ENCODE measurements at places on chromosomes 6 and 20. TPM values are rescaled to one million over a fixed set of nuclear protein-coding genes. Genes with fewer than 3 reads are reported as not detected.

DNA sequence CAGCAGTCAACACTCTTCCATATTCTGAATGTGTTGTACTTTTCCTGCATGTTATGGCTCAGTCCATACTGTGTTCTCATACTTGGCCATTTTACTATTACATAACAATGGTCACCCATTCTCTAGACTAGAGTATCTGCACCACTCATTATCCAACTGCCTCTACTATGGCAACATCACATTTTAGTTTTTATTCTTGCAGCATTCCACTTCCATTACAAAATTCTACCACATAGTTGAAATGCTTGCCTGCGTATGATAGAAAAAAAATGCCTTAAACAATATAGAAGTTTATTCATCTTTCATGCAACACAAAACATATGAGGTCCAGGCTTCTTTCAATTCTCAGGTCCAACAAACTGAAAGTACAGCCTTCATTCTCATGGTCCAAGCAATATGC is 128.0 kb downstream of the TENT5A start:
- no peaks in the 10 kb centered on the region for H3K27me3 ChIP-seq
- no peak overlapping the region for H3K4me3 ChIP-seq
- peaks cover 4% of the 10 kb centered on the region for H3K4me1 ChIP-seq
- no peaks in the 10 kb centered on the region for H3K36me3 ChIP-seq

The BPIFA1 gene
- total RNA-seq, result not detected

The CALHM5 gene
- total RNA-seq, result not detected

DNA sequence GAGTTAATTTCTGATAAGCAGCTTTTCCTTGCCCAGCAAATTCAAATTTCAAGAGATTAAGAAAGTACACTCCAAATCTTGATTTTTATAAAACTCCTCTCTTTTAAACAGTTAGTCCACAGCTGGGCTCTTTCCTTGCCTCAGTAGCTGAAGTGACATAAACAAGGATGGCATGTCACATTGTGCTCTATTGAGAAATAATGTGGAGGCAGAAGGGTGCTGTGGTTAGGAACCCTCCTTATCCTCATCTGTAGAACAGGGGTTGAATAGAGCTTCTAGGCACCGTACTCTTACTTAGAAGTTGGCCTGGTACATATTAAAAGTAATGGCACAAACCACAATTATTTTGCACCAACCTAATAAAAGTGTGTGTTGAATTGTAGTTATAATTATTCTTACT is 70.3 kb downstream of the RSPO3 start:
- H3K36me3 ChIP-seq, result peaks cover 3% of the 10 kb centered on the region
- no peak overlapping the region for H3K4me3 ChIP-seq
- H3K27ac ChIP-seq, result no peak overlapping the region
- H3K27me3 ChIP-seq, result no peaks in the 10 kb centered on the region
- H3K4me1 ChIP-seq, result no peaks in the 10 kb centered on the region

GRCh38 chr6:7991536-7991935 is 72.7 kb downstream of the BLOC1S5 start:
- H3K27me3 ChIP-seq, result no peaks in the 10 kb centered on the region
- no peaks in the 10 kb centered on the region for H3K36me3 ChIP-seq
- no peak for DNase-seq
- H3K4me1 ChIP-seq, result no peaks in the 10 kb centered on the region
- no peak overlapping the region for H3K4me3 ChIP-seq

- H3K4me3 ChIP-seq, result no peak overlapping the region
- H3K4me1 ChIP-seq, result no peaks in the 10 kb centered on the region
- H3K36me3 ChIP-seq, result no peaks in the 10 kb centered on the region
- H3K27ac ChIP-seq, result no peak overlapping the region
- no peak for DNase-seq
Measured at GRCh38 chr6:142542704-142543233, 241.0 kb downstream of the ADGRG6 start.

GRCh38 chr6:106163446-106163965 is 77.4 kb downstream of the PRDM1 start:
- no peaks in the 10 kb centered on the region for H3K4me1 ChIP-seq
- H3K27me3 ChIP-seq, result no peaks in the 10 kb centered on the region
- no peak overlapping the region for H3K27ac ChIP-seq

The FABP7 gene
- total RNA-seq, result 3.4 TPM

- no peak overlapping the region for H3K4me3 ChIP-seq
- DNase-seq, result no peak
- H3K27me3 ChIP-seq, result no peaks in the 10 kb centered on the region
- peaks cover 12% of the 10 kb centered on the region for H3K4me1 ChIP-seq
Measured at GRCh38 chr20:17859002-17859615, 109.5 kb downstream of the SNX5 start.

- no peaks in the 10 kb centered on the region for H3K4me1 ChIP-seq
- no peaks in the 10 kb centered on the region for H3K27me3 ChIP-seq
- H3K4me3 ChIP-seq, result no peak overlapping the region
- no peaks in the 10 kb centered on the region for H3K36me3 ChIP-seq
Measured at GRCh38 chr6:154861825-154862224, 128.6 kb downstream of the SCAF8 start.

- DNase-seq, result no peak
- no peaks in the 10 kb centered on the region for H3K4me1 ChIP-seq
- H3K27ac ChIP-seq, result no peak overlapping the region
Measured at GRCh38 chr6:156627524-156627923, 149.7 kb upstream of the ARID1B start.

GRCh38 chr6:154710689-154711088 is 22.5 kb upstream of the SCAF8 start:
- no peaks in the 10 kb centered on the region for H3K36me3 ChIP-seq
- H3K27me3 ChIP-seq, result peaks cover 4% of the 10 kb centered on the region
- H3K4me1 ChIP-seq, result peaks cover 4% of the 10 kb centered on the region
- H3K27ac ChIP-seq, result no peak overlapping the region
- DNase-seq, result no peak
- H3K4me3 ChIP-seq, result no peak overlapping the region

DNA sequence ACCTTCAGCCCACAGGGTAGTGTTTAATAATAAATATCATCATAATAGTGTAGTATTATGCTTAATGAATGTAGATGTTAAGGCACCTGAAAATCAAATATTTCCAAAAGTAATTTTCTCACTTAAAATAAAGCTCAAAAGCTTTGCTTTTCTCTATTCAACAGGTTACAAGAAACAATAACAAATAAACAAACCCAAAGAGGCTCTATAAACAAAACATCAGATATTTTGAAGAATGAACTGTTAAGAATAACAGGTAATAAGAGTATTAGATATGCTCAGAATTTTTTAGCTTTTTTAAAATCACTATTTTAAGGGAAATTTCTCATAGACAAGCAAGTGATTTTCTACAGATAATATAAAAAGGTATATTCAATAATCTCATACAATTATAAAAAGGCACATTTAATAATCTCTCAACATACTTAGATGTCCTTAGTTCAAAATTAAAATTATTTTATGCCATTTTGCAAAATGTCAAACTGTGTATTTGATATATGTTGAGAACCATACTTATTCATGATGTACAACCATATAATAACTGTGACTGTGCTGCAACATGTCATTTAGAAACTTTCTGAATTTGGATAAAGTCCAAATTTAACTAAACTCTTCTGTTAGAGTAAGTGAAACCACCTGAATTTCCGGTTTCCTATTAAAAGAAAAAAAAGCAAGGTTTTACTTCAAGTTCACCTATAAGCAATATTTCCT is 35.8 kb downstream of the PHIP start:
- H3K4me3 ChIP-seq, result no peak overlapping the region
- DNase-seq, result no peak
- H3K36me3 ChIP-seq, result peaks cover 23% of the 10 kb centered on the region
- no peak overlapping the region for H3K27ac ChIP-seq
- H3K27me3 ChIP-seq, result no peaks in the 10 kb centered on the region

The UBE2V1 gene
- 126 TPM for total RNA-seq

DNA sequence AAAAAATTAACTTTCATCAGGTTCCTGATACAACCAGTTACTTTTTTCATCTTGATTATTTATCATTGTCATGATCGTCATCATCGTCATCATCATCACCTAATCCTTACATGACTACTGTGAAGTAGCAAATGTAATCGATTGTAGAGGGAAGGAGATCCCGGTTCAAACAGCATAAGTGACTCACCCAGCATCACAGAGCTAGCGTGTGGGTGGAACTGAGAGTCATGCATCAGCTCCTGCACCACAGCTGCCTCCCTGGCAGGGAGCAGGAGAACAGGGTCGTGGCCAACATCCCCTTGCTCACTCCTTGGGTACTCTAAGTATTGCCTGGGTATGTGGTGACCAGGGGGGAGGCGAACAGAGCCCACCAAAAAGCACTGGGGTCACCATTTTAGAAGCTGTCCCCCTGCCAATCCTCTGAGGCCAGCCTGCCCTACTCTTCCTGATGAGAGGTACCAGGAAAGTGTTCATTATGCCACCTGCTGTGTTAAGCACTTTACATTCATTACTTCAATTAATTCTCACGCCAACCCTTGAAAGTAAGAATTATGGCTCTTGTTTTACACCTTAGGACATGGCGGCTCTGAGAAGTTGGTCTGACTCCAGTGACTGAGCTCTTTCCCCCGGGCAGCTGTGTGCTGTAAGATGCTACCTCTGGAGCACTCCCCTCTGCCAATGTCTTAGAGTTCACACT is 425.2 kb downstream of the CD83 start:
- no peak overlapping the region for H3K27ac ChIP-seq
- H3K4me1 ChIP-seq, result peaks cover 15% of the 10 kb centered on the region
- H3K4me3 ChIP-seq, result no peak overlapping the region
- H3K36me3 ChIP-seq, result no peaks in the 10 kb centered on the region
- DNase-seq, result peak; percentile 34
- H3K27me3 ChIP-seq, result no peaks in the 10 kb centered on the region

DNA sequence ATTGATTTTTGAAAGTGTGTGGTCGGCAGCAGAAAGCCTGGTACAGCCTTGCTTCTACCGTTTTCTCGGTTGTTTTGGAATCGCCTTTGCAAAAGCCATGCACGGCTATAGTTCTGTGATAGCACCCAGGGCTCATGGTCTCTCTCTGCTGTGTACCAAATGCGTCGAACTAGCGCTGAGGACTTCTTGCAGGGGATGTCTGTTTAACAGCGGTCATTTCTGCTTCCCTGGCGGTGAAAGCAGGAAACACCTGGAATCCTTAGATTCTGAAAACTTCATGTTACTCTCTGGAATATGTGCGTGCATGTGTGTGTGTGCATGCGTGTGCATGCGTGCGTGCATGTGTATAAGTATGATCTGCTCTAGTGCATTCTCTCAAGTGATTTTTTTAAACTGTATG is 26.1 kb upstream of the GCNT2 start:
- no peak overlapping the region for H3K4me3 ChIP-seq
- H3K36me3 ChIP-seq, result no peaks in the 10 kb centered on the region
- no peaks in the 10 kb centered on the region for H3K27me3 ChIP-seq
- no peak overlapping the region for H3K27ac ChIP-seq
- no peak for DNase-seq

- no peaks in the 10 kb centered on the region for H3K27me3 ChIP-seq
- H3K27ac ChIP-seq, result peak overlapping the region; percentile 98
- H3K4me3 ChIP-seq, result no peak overlapping the region
- peaks cover 34% of the 10 kb centered on the region for H3K4me1 ChIP-seq
Measured at GRCh38 chr20:50724112-50724725, 7.2 kb upstream of the PARD6B start.

The RIPPLY2 gene
- total RNA-seq, result 0.35 TPM

DNA sequence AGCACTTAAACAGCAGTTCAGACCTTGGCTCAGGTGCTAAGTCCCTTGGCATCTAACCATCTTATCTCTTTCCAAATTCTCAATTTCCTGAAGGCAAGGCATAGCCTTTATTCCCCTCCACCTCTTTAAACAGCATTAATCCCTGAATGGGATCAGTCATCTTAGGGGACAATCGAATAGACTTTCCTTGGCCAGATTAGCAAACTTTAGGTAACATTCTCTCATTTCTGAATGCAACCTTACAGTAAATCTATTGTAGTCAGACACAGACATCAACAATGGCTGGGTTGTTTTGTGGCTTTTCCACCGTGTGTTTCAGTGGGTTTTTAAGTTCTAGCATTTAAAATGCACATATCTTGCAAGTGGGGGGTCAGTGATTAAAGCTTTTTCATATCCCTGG is 56.8 kb downstream of the ATP9A start:
- no peaks in the 10 kb centered on the region for H3K36me3 ChIP-seq
- no peaks in the 10 kb centered on the region for H3K4me1 ChIP-seq
- DNase-seq, result no peak
- H3K4me3 ChIP-seq, result no peak overlapping the region

GRCh38 chr6:119077643-119078375 is 655 bp downstream of the FAM184A start:
- H3K4me1 ChIP-seq, result peaks cover 7% of the 10 kb centered on the region
- DNase-seq, result peak; percentile 36
- no peak overlapping the region for H3K27ac ChIP-seq
- H3K36me3 ChIP-seq, result no peaks in the 10 kb centered on the region

DNA sequence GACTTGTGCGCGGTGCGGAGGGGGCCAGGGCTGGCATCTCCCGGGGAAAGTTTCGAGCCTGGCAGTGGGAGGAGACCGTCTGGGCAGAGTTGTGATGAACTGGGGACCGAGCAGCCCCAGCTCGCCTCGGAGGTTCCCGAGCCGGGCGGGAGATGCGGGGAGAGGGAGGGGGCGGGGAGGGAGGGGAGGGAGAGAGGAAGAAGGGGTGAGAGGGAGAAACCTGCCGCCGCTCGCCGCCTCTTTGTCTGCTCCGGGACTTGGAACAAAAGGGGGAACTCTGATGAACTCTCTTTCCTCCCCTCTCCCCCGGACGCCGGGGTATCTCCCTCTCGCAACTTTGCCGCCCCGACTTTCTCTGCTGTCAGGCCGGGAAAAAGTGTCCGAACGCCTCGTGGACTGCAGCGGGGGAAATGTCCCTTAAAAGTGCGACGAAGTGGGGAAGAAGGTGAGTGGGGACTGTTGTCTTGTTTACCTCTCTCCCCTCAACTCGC is 72.7 kb downstream of the SOX4 start:
- H3K36me3 ChIP-seq, result no peaks in the 10 kb centered on the region
- no peak for DNase-seq
- H3K4me1 ChIP-seq, result no peaks in the 10 kb centered on the region
- H3K27me3 ChIP-seq, result peaks cover 67% of the 10 kb centered on the region

DNA sequence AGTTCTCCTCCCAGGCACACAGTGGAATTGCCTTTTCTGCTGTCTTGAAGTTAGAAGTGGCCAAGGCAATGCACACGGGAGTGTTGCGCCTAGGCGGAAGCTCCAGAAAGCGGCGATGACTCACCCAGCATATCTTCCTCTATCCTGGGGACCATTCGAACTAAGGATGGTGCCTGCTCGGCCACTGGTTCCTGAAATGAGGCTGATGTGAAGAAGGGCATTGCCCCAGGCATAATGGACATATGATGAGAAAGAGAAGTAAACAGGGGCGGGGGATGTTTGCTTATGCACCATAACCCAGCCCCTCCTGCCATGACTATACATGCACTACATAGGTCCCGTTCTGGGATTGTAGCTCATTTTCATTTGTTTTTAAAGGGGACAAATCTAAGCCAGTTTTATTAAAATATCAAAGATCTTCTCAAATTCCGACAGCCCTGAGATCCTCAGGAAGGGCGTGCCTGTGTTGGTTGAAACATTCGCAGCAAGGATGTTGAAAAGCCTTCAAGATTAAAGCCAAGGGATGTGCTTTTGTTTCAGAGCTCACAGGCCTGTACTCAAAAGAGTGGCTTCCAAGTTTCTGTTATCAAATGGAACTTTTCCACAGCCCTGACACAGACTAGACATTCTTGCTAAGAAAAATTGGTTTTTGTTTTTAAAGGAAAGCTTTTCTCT is 218.5 kb downstream of the LY86 start:
- peaks cover 15% of the 10 kb centered on the region for H3K4me1 ChIP-seq
- no peak overlapping the region for H3K4me3 ChIP-seq
- no peaks in the 10 kb centered on the region for H3K36me3 ChIP-seq
- DNase-seq, result no peak
- H3K27me3 ChIP-seq, result no peaks in the 10 kb centered on the region

- no peaks in the 10 kb centered on the region for H3K36me3 ChIP-seq
- H3K27ac ChIP-seq, result no peak overlapping the region
Measured at GRCh38 chr6:34597605-34598353, 41.6 kb upstream of the SPDEF start.

- H3K4me1 ChIP-seq, result peaks cover 1% of the 10 kb centered on the region
- no peak overlapping the region for H3K27ac ChIP-seq
- no peaks in the 10 kb centered on the region for H3K27me3 ChIP-seq
- peaks cover 50% of the 10 kb centered on the region for H3K36me3 ChIP-seq
- no peak for DNase-seq
Measured at GRCh38 chr6:90544081-90544480, 42.8 kb downstream of the MAP3K7 start.
